ENCODE measurements at places on chromosomes 1 and 21.
A peak's percentile ranks its signal among the peaks of the same experiment; 100 is the strongest.

DNA sequence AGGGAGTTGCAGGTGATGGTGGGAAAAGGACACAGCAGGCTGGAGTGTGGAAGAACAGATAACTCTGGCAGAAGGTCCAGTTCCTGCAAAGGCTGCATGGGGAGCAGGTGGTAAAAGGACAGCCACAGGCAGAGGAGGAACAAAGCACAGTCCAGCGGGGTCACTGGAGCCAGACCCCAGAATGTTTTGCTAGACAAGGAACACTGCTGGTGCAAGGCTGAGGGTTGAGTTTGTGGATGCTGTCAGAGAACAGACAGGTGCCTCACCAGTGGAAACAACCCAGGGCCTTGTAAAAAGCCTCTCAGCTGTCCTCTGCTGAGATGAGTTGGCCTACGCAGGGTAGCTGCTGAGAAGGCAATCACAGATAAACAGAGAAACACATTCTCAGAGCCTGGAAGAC, 101.7 kb downstream of the SSBP3 start:
- no peak for DNase-seq

GRCh38 chr21:41681348-41681801, 85.5 kb downstream of the RIPK4 start:
- DNase-seq: no peak

DNA sequence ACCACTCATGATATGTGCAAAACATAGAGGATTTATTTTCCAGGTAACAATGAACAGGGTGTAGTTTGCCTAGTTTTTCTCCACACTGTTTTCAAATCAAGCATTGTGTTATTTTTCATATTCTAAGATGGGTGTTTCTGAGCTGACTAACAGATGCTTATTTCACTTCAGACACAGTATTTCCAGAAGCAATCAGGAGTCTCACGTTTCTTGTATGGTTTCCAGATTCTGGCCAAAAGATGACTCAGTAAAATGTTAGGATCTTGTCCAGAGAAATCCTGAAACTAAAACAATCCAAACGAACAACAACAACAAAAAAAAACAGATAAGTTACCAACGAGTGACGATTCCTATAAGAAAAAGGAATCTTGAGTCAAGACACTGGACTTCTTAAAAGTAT, 5.3 kb downstream of the UTS2 start:
- no peak for DNase-seq

- no peak for DNase-seq
These were observed 2.1 kb upstream of the SLC44A5 start for GRCh38 chr1:75612976-75613375.

DNA sequence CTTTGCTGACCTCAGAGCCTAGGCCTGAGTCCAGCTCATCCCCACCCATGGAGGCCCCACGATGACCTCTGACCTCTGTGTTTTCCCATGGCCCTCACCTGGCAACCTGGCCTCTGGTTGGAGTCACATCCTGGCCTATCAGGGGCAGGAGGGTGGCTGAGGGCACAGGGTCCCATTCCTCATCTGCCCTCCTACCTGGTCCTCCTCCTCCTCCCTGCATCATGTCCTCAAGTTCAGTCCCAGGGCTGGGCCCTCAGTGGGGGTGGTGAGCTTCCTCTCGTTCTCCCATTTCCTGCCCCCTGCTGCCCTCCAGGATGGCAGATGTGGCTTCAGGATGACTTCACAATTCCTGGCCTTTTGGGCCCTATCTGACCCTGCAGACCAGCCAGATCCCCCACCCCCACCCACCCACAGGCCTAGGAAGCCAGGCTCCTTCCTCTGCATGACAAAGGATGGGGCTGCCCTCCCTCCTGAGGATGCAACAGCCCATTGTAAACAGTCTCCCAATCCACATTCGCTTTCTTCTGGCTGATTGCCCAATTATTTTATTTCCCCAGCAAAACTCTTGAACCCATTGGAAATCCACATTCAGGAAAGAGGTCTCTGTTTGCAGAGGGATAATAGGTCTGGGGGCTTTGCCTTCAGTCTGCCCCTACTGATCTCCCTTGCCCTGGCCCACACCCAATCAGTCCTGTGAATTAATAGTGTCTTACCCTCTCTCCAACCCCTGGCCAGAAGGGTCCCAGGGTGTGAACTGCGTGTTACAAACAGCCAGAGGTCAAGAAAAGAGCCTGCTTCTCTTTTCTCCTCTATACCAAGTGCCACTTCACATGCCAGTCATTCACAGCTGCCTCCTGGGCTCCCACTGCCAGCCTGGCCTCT, 10.3 kb upstream of the LEFTY1 start:
- DNase-seq: no peak

DNA sequence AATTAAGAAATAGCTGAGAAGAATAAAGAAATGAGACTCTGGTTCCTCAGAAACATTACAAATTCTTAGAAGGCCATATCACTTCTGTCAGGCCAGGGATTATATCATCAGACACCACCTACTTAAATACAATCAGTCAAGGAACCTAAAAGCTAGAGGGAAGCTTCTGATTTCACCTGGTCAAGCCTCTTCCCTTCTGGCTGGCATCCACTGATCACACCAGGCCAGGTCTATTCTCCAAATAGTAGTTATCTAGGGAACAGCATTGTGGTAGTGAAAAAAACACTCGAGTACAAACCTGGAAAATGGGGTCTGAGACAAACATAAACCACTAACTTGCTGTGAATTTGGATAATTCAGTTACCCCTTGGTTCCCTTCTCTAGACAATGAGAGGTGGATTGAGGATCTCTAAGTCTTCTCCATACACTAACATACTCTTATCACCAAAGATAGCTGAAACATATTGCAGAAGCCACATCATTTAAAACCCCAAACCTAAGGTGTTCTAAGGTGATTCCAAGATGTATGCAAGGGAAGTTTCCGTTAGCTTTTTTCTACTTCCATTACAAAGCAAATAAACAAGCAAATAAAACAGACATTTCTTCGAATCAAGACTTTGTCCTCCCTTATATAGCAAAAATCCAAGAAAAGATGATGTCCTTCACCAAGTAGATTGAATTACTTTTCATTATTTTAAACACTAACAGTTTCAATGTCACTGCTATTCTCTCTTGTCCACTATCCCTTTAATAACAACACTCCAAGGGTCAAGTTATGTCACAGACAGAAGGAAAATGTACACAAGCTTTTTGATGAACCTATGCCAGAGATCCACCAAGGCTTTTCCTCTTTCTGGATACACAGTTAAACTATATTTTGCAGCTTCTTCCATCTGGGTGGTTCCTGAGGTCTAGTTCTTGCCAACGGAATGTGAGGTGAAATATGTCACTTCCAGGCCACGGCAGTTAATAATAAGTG, 212.9 kb downstream of the KCNH1 start:
- no peak for DNase-seq

DNA sequence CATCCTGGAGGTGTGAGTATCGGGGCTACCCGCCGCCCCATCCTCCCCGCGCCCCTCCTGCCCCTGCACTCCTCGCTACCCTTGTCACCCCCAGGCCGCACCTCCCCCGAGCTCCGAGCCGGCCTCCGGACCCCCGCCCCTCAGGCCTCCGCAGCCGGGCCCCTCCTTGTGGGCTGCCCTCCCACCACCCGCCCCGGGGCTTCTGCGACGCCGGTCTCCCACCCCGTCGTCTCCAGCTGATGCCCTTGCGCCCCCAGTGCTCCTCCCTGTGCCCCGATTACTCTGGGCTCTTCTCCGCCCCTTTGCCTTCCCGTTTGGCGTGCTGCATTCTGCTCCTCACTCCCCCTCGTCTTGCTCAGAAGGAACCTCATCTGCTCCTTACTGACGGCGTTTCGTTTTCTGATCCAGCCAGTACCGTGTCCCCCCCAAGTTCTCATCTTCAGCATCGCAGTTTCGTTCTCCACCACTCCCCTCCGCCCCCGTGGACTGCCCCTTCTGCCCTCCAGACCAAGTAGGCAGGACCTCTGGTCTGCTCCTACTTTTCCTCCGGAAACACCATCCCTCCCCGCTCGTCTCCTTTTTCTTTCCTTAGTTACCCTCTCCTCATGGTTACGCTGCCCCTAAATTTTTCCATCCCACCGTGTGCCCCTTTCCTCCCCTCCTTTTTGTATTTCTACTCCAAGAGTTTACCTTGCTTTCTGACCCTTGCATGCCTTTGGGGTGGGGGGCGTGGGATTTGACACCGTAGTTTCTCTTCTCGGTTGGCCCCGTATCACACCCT, 841 bp downstream of the SNX27 start:
- DNase-seq: no peak

GRCh38 chr1:48692235-48692634, 84.5 kb downstream of the BEND5 start:
- peak; percentile 36 for DNase-seq

DNA sequence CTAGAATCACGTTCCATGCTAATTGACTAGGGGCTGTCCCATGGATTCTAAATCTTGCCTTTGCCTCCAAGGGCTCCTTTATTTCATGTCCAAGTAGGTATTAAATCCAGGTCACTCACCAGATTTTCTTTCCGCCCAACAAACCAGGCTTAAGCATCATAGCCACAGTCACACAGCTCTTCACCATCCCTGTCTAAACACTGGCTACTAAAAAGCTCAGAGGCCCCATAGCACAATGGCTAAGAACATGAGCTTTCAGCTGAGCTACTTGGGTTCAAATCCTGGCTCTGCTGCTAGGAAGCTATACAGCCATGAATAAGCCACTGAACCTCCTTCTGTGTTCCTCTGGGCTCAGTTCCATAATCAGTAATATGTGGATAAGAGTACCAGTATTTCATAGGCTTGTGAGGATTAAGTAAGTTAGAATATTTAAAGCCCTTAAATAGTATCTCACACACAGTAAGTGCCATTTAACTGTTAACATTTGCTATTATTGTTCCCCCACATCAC, 277.2 kb upstream of the GJB5 start:
- no peak for DNase-seq

Measured in occipital lobe (tissue), 3 donors.